AG08395 (cell line): ENCODE measurements at places on chromosomes 2 and 18.

DNA sequence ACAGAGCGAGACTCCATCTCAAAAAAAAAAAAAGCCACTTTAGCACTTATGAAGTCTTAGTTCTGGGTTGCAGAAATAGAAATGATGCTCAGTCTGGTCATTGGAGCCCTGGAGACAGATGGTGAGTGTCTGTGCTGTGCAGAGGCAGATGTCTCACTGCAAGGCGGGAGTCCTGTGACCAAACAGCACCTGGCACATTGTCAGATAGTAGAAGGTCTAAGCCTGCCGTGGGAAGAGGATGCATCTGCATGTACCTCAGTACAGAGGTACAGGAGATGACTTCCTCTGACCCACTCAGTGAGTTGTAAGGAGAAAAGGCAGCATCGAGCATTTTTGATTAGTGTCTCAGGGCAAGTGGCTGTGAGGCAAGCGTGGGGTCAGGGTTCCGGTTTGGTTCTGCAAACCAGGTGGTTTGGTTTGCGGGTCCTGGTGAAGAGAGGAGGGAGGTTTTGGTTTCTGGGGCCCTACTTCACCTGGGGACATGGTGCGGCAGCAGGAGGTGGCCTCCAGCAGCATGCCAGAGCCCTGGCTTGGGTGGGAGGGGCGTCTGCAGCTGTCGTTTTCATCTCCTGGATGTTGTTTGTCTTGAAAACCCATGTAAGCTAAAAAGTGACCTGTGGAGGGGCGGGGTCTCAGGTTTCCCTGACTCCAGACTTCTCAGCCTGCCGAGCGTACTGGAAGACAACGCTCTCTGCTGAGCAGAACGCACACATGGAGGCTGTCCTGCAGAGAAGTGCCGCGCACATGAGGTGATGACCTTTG is 3.8 kb downstream of the RBFA start:
- no peak for DNase-seq

- peak; percentile 19 for DNase-seq
Observed at GRCh38 chr2:67215214-67216055, 181.7 kb upstream of the ETAA1 start.

GRCh38 chr18:58247363-58247834 is 203.4 kb downstream of the NEDD4L start:
- DNase-seq = no peak

GRCh38 chr2:168058675-168059074 is 188.7 kb downstream of the STK39 start:
- DNase-seq = no peak

DNA sequence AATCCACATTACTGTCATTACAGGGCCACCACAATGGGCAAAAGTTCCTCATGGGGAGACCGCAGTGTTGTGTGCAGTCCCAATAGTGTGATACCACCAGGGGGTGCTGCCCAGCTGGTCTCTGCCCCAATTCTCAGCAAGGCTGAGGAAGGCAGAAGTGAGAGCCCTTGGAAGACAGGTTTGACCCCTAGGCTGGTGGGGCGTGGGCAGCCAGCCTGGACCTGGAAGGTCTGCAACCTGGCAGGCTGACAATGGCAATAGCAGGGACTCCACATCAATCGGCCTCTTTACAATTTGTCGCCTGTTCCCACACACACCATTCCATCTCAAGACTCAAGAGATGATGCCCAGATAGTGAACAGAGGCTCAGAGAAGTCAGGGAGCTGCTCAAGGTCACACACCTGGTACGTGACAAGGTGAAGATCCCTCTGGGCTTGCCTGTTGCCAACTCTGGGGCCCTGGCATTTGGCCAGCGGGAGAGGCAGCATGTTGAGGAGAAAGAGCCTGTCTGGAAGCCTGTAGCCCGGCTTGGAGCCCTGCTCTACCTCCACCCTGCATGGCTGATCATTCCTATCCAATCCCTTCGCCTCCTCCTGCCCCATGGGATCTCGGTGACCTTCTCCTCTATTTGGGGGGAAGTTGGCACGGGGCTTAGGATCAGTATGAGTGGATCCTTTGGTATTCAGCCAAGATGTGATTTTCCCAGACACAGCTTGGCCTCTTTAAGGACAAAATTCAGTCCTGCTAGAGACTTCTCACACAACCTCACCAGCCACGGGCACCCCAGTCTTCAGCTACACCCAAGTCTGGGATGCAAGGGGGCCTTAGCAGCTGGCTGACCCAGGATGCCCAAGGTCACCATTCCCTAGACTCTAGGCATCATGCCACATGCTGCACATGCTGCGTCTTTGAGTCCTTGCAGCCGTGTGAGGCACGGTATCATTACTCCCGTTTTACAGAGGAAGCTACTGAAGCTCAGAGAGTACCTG is 2.9 kb upstream of the ATOH8 start:
- peak; percentile 62 for DNase-seq

GRCh38 chr2:38515155-38516074 is 87.3 kb downstream of the HNRNPLL start:
- DNase-seq = no peak

DNA sequence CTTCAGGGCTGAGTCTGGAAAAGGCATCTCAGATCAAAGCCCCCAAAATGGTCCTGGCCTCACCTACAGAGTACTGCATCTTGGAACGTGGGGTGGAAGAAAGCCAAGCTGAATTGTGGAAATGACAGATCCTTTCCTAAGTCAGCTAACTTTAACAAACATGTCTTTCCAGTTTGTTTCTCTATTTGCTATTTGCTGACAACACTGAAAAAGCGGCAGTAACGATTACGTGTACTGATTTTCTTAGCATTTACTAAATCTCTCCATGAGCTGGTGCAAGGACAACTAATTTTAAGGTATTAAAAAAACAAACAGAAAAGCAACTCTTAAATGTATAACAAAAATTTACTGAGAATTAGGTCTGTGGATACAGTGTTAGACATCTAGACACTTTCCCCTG is 1.1 kb downstream of the HIBCH start:
- no peak for DNase-seq

DNA sequence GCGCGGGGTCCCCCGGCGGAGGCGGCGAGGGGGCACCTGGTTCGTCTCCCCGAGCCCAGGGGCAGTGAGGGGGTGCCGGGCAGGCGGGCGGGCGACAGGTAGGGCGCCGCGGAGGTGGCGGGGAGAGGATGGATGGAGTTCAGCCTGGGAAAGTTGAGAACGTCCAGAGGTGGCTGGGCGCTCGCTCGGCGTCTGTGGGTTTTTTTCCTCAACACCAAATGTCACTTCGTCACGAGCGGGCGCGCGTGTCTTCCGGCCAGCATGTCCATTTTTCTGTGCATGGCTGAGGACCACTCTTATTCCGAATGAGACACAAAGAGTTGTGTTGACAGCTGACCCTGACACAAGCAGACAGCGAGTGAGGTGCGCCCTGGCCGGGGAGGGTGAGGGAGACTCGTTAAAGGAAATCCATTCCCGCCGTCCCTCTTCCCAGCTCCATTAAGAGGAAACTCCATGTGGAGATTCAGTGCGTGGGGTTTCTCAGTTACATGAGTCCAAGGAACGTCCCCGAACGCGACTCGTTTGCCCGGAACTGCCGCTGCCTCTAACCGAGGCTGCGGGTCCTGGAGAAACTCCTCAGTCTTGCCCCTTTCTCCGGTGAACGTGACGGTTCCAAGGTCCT is 859 bp downstream of the GREB1L start:
- DNase-seq = peak; percentile 18

GRCh38 chr2:10486601-10487079 is 38.5 kb upstream of the ODC1 start:
- DNase-seq = no peak

DNA sequence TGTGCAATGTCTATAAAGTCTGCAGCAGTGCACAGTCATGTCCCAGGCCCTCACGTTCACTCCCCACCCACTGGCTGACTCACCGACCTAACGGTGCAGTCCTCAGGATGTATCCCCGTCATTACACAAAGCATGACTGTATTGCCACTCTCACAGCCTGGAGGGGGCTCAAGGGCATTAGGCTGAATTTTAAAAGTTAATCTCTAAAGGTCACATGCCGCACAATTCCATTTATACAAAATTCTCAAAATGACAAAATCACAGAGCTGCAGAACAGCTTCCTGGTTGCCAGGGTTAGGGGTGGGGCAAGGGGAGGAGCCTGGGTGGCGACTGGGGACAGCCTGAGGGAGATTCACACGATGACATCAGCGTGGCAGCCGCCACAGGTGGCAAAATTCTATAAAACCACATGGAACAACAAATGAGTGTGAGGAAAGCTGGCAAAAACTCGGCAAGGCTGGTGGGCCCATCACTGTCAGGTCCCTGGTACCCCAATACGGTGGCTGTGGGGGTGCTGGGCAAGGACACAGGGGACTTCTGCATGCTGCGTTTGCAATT is 97.6 kb downstream of the NDUFA10 start:
- peak; percentile 85 for DNase-seq

GRCh38 chr2:63818271-63818670 is 23.4 kb upstream of the UGP2 start:
- DNase-seq = no peak

- no peak for DNase-seq
Observed at GRCh38 chr2:28322051-28322450, 70.6 kb upstream of the FOSL2 start.

DNA sequence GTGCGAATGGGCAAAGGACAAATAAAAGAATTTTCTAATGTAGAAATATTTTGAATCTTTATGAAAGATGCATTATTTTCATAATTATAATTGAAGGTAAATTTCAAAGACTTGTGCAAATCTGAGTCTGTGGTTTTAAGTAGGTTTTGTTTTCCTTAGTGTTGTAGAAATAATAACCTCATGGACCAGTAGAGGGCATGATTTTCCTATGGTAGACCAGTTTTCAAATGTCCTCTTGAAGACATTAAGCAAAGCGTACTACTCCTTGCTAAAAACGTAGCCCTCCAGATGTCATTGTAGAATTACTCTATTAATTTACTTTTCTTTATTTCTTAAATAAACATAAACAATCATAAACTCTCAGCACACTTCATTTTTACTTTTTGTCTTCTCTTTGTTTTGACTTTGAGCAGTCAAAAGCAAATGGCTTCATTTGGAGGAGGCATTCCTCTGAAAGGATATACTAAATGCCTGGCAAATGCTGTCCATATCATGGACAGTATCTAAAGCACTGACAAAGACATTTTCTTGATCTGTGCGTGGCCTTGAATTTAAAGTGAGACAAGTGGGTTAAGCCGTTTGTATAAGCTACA is 85.8 kb upstream of the FAM237A start:
- DNase-seq = peak; percentile 26

DNA sequence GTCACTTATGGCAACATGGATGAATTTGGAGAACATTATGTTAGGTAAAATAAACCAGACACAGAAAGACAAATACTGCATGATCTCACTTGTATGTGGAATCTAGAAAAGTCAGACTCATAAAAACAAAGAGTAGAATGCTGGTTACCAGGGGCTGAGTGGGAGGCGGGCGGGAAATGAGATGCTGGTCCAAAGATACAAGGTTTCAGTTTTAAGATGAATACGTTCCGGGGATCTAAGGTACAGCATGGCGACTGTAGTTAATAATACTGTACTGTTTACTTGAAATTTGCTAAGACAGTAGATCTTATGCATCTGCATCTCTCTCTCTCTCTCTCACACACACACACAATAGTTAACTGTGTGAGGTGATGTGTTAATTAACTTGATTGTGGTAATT is 14.2 kb downstream of the FAM110C start:
- DNase-seq = no peak

GRCh38 chr2:174586418-174587295 is 10.9 kb downstream of the WIPF1 start:
- DNase-seq = no peak
